ENCODE measurements at places on chromosomes 12 and 14.

- no peak for DNase-seq
Observed at GRCh38 chr12:32062881-32063280, 43.8 kb upstream of the BICD1 start.

- no peak for DNase-seq
Observed at GRCh38 chr12:13496111-13496510, 299.6 kb downstream of the EMP1 start.

GRCh38 chr14:22337521-22337920, 251.5 kb downstream of the DAD1 start:
- no peak for DNase-seq

DNA sequence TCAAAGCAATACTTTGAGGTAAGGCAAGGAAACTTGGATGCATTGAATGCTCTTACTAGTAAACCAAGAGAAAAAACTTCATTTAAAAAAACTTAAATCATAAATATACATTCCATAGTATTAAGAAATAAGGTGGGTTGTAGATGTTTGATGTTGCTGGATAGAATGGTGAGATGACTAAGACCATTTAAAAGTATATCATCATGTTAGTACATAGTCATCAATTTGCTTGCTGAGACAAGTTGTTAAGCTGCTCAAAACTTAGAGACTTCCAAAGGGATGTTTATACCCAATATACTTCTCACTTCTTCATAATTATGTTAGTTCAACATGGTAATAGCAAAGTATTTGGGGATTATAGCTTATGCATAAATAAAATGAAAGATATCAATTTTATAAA, 675.5 kb upstream of the MGAT4C start:
- DNase-seq: no peak

GRCh38 chr12:50004696-50005095, 20.6 kb downstream of the RACGAP1 start:
- DNase-seq: no peak

- no peak for DNase-seq
Observed at GRCh38 chr12:47820631-47821345, 1.1 kb upstream of the HDAC7 start.

- DNase-seq: no peak
Observed at GRCh38 chr14:24978862-24979724, 70.9 kb downstream of the STXBP6 start.

GRCh38 chr12:108861878-108862587, 4.7 kb upstream of the SSH1 start:
- DNase-seq: no peak

GRCh38 chr14:100278702-100279101, 27.5 kb downstream of the SLC25A29 start:
- no peak for DNase-seq

- DNase-seq: no peak
Observed at GRCh38 chr12:122876731-122877130, 19.2 kb downstream of the VPS37B start.

- no peak for DNase-seq
Observed at GRCh38 chr12:50579757-50580267, 75.0 kb downstream of the DIP2B start.

- DNase-seq: no peak
Observed at GRCh38 chr12:83954071-83954789, 958.4 kb downstream of the SLC6A15 start.

DNA sequence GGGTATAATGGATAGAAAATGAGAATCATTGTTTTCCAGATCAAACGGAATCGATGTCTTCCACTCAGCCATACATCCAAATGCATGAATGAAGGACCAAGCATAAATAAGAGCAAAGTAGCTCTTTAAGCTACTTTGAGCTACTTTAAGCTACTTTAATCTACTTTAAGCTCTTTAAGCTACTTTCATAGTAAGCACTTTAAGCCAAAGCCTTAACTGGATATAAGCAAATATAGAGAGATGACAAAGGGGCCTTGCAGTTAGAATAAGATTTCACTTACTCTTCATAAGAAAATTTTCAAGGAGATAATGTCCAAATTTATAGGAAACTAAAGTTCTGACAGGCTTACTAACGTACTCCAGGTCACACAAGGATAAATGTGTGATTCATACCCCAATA, 355.6 kb upstream of the KITLG start:
- DNase-seq: no peak

DNA sequence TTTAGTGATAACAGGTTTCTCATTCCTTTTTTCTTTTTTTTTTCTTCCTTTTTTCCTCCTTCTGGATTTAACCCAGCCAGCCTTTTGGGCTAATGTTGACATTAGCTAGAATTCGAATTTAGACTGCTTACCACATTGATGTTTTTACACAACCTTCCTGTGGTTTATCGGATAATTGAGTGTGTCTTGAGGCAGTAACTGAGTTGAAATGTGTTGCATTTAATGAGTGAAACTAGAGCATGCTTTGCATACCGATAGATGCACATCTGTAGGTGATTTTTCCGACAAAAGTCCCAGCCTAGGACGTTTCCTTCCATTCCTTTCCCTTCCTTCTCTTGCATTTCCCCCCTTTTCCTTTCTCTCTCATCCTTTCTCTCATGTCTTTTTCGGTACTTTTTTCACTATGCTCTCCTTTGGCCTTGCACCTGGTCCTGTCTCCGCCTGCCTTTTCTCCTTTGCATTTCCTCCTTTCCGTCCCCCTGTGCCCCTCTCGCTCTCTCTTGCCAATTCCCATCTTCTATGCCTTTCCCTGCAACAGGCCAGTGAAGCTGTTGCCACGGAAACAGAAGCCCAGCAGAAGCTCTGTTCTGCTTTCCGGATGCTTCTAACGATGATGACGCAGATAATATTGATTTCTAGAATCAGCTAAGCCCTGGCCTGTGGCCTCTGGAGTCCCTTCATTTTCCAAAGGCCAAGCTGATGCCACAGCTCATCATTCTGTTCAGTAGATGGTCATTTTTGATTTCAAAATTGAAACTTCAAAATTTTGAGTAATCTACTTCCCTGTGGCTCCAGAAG, 76.1 kb downstream of the SLC25A47 start:
- no peak for DNase-seq

Data from right renal pelvis (tissue), 4 donors.